Smooth muscle cell of trachea (primary cell): ENCODE measurements at places on chromosomes 1 and 21. TPM values are rescaled to one million over a fixed set of nuclear protein-coding genes. Genes with fewer than 3 reads are reported as not detected.

Gene RAB3B
- total RNA-seq, result 29.5 and 33.7 TPM in 2 replicates

Gene ADAMTS4
- 2.3 and 3.1 TPM in 2 replicates for total RNA-seq

Gene PFDN2
- total RNA-seq, result 17.0 and 36.5 TPM in 2 replicates

Gene OPRD1
- under 0.01 TPM in 1 of 2 replicates, not detected in the other for total RNA-seq

Gene OSBPL9
- 66.7 and 79.1 TPM in 2 replicates for total RNA-seq

Gene KRTAP20-2
- not detected in 2 replicates for total RNA-seq

Gene KCNK2
- total RNA-seq, result 4.1 and 5.2 TPM in 2 replicates

Gene VANGL2
- under 0.01 TPM in 1 of 2 replicates, not detected in the other for total RNA-seq

Gene GUK1
- 465 and 500 TPM in 2 replicates for total RNA-seq

Gene PER3
- total RNA-seq, result 7.3 and 9.6 TPM in 2 replicates

Gene UAP1
- 86.3 and 120 TPM in 2 replicates for total RNA-seq

Gene SPRR2B
- not detected in 2 replicates for total RNA-seq

Gene PTPN22
- 1.2 and 1.3 TPM in 2 replicates for total RNA-seq

Gene RYR2
- not detected in 2 replicates for total RNA-seq

Gene SMYD3
- total RNA-seq, result 43.9 and 70.3 TPM in 2 replicates

Gene C8B
- total RNA-seq, result not detected in 2 replicates

Gene SERPINC1
- 0.17 TPM in 1 of 2 replicates, not detected in the other for total RNA-seq

Gene FNDC10
- total RNA-seq, result 1.6 and 4.1 TPM in 2 replicates

Gene CDK11A
- total RNA-seq, result 12.5 and 25.0 TPM in 2 replicates

Gene ATF3
- 5.8 and 12.6 TPM in 2 replicates for total RNA-seq

Gene SPATA1
- total RNA-seq, result 0.44 and 1.3 TPM in 2 replicates

Gene ARHGEF11
- 22.4 and 37.4 TPM in 2 replicates for total RNA-seq

Gene SLAMF6
- total RNA-seq, result not detected in 2 replicates

Gene PTPN7
- not detected in 2 replicates for total RNA-seq

Gene PTCH2
- 0.33 and 0.73 TPM in 2 replicates for total RNA-seq

Gene TRMT13
- 13.9 and 21.4 TPM in 2 replicates for total RNA-seq

Gene S100A8
- total RNA-seq, result not detected in 2 replicates

Gene TPR
- total RNA-seq, result 63.0 and 90.3 TPM in 2 replicates

Gene SASS6
- total RNA-seq, result 0.83 and 3.6 TPM in 2 replicates

Gene CFAP126
- total RNA-seq, result not detected in 2 replicates

Gene LCE2A
- not detected in 2 replicates for total RNA-seq

Gene NBPF26
- 22.0 and 24.9 TPM in 2 replicates for total RNA-seq

Gene SGIP1
- total RNA-seq, result 26.5 and 34.6 TPM in 2 replicates

Gene GDAP2
- 20.2 and 25.3 TPM in 2 replicates for total RNA-seq

Gene MMEL1
- under 0.01 and 1.3 TPM in 2 replicates for total RNA-seq

Gene S100A7
- total RNA-seq, result not detected in 2 replicates

Gene FMN2
- total RNA-seq, result 10.3 and 13.8 TPM in 2 replicates

Gene TMEM81
- total RNA-seq, result 1.5 and 1.8 TPM in 2 replicates

Gene FAM163A
- total RNA-seq, result not detected in 2 replicates

Gene E2F2
- total RNA-seq, result 0.17 and 2.0 TPM in 2 replicates

Gene RXFP4
- total RNA-seq, result not detected in 2 replicates

Gene HLCS
- total RNA-seq, result 38.9 and 42.2 TPM in 2 replicates

Gene IQCC
- 1.5 and 2.0 TPM in 2 replicates for total RNA-seq

Gene CCDC181
- total RNA-seq, result 0.50 and 1.0 TPM in 2 replicates

Gene C1orf87
- 0.15 TPM in 1 of 2 replicates, not detected in the other for total RNA-seq

Gene S100A9
- not detected in 2 replicates for total RNA-seq

Gene BRDT
- not detected in 2 replicates for total RNA-seq
